ENCODE measurements at places on chromosomes 11 and 22. TPM values are rescaled to one million over a fixed set of nuclear protein-coding genes. Genes with fewer than 3 reads are reported as not detected.

Gene OTOG
- not detected for total RNA-seq

Gene TENM4
- 0.19 TPM for total RNA-seq

Gene KRTAP5-9
- total RNA-seq, result not detected

Gene PRCP
- total RNA-seq, result 45.5 TPM

Gene STIP1
- 261 TPM for total RNA-seq

Gene TBX10
- not detected for total RNA-seq

Gene SMC1B
- total RNA-seq, result 0.05 TPM

Gene MOGAT2
- not detected for total RNA-seq

Gene VSIG10L2
- not detected for total RNA-seq

Gene MS4A5
- total RNA-seq, result not detected

Gene SLC22A8
- total RNA-seq, result not detected

Gene ISX
- not detected for total RNA-seq

Gene C11orf87
- total RNA-seq, result not detected

Gene TM7SF2
- total RNA-seq, result 4.6 TPM

Gene BATF2
- 0.65 TPM for total RNA-seq

Gene BRSK2
- total RNA-seq, result 3.9 TPM

Gene OR51B2
- total RNA-seq, result not detected

Gene SPTY2D1
- 22.1 TPM for total RNA-seq

Gene SULT4A1
- total RNA-seq, result not detected

All from A549 treated with dexamethasone at 1 μM for 4 hours (cell line).